A673 (cell line): ENCODE measurements at places on chromosomes 7 and 10. TPM values are rescaled to one million over a fixed set of nuclear protein-coding genes. Genes with fewer than 3 reads are reported as not detected.

DNA sequence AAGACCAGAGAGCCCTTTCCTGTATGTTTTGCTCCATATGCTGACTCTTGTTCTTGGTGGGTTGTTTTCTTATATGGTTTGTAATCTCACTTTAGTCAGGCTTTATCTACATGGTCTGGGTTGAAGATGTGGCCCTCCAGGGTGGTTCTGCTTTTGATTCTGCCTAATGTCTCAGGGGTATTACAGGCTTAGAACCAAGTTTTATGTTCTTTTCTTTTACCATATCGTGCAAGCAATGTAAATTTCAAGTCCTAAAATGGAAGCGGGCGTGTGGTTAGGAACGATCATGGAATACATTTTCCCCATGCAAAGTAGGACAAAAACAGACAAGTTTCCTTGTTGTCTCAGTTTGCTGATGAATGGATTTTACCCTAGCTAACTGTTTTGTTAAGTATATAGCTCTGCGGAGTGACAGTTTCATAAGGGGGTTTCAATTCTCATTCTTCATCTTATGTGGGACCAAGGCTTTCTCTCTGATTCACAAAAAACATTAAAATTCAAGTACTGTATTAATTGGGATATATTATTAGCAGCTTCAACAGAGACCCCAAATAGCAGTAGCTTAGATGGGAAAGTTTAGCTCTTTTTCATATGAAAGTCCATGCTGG is 58.7 kb downstream of the MTURN start:
- no peak for DNase-seq
- no peak overlapping the region for H3K27ac ChIP-seq
- H3K4me3 ChIP-seq, result no peak overlapping the region
- no peaks in the 10 kb centered on the region for H3K4me1 ChIP-seq

GRCh38 chr7:73599916-73600315 is 21.5 kb upstream of the TBL2 start:
- H3K4me3 ChIP-seq, result no peak overlapping the region
- H3K4me1 ChIP-seq, result peaks cover 11% of the 10 kb centered on the region
- H3K36me3 ChIP-seq, result no peaks in the 10 kb centered on the region
- H3K27me3 ChIP-seq, result no peaks in the 10 kb centered on the region
- DNase-seq, result no peak

DNA sequence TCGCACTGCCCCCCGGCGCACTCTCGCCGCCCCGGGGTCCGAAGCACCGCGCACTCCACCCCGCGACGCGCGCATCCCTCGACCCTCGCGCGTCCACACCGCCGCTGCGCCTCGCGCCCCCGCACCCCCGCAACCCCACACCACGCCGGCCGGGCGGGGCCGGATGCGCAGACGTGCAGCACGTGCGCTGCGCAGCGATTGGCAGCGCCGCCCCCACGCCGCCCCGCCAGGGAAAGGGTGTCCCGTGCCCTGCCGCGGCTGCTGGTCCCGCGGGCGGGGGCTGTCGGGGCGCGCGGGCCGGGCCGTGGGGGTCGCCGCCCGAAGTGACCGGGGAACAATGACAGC is 53.7 kb upstream of the KDM7A start:
- no peaks in the 10 kb centered on the region for H3K4me1 ChIP-seq
- peaks cover 16% of the 10 kb centered on the region for H3K27me3 ChIP-seq
- DNase-seq, result no peak
- H3K27ac ChIP-seq, result no peak overlapping the region

DNA sequence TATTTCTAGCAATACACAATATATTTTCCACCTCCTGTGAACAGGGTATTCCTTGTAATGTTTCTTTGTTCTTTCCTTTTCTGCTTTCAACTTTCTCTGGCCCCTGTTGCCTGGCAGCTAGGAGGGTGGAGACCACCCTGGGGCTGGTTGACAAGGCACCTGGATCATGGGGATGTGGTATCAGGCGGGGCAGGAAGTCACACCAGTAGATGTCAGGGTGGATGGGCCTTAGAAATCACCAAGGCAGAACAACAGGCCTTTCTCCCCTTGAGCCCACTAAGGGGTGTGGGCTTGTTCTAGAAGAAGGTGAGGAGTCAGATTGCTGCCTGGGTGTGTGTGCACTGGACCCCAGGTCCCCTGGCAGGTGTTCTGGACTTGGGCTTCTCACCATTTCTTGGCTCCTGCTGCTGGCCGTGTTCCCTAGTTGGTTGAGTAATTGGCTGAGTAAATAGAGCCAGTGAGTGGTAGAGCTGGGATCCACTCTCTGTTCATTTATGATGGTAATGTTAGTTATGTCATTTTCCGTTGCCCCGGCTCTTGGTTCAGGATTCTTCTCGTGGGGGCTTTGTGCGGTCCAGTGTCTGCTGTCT is 24.9 kb downstream of the ZNF783 start:
- H3K4me3 ChIP-seq, result no peak overlapping the region
- DNase-seq, result no peak
- no peaks in the 10 kb centered on the region for H3K27me3 ChIP-seq
- H3K27ac ChIP-seq, result no peak overlapping the region
- H3K36me3 ChIP-seq, result no peaks in the 10 kb centered on the region

DNA sequence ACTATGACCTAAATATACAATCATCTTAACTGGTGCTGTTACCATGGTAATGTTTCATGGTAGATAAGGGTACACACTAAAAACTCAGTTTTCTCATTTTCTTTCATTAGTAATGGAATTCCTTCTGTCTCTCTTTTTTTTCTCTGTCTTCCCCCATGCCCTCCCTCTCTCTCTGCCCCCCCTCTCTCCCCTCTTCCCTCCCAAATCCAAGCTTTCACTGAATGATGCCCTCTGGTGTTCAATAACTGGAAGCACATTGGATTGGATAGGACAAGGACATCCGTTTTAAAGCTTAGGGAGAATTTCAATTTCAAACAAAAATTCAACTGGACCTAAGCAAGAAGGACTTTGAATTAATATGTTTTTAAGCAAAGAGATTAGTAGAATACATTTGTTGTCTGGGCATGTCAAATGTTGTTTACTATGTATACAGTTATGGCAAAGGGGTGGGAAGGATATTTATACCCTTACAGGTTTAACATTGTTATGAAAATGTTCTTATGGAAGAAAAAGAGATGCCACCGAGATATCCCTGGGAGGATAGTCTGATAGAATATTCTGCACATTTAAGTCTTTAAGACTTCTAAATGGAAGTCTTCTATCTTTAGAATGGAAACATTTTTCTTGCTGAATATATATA is 6.1 kb downstream of the CHRM2 start:
- H3K27me3 ChIP-seq, result peaks cover 20% of the 10 kb centered on the region
- H3K27ac ChIP-seq, result no peak overlapping the region
- no peak overlapping the region for H3K4me3 ChIP-seq
- DNase-seq, result peak; percentile 72
- H3K36me3 ChIP-seq, result no peaks in the 10 kb centered on the region

- H3K27ac ChIP-seq, result no peak overlapping the region
- peaks cover 2% of the 10 kb centered on the region for H3K4me1 ChIP-seq
- H3K27me3 ChIP-seq, result no peaks in the 10 kb centered on the region
- DNase-seq, result peak; percentile 14
- H3K36me3 ChIP-seq, result peaks cover 36% of the 10 kb centered on the region
Measured at GRCh38 chr10:118332948-118333710, 9.0 kb downstream of the FAM204A start.

GRCh38 chr10:111556666-111557065 is 479.8 kb downstream of the ADRA2A start:
- no peak for DNase-seq
- no peaks in the 10 kb centered on the region for H3K36me3 ChIP-seq
- no peak overlapping the region for H3K4me3 ChIP-seq
- no peaks in the 10 kb centered on the region for H3K27me3 ChIP-seq
- H3K4me1 ChIP-seq, result peaks cover 10% of the 10 kb centered on the region
- no peak overlapping the region for H3K27ac ChIP-seq

DNA sequence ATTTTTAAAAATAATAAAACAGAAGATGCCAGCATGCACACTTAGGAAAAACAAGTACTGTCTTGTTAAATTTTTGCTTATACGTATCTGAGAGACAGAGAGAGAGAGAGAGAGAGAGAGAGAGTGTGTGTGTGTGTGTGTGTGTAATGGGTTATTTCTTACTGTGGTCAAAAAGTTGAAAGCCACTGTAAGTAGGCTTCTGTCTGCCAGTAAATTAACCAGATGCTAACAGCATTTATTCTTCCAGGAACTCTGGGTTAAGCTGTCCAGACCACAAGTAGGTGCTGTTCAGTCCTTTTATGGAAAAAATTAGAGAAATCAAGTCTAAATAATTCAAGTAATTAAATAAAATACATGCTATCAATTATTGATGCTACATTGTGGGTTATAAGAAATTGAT is 39.7 kb downstream of the RNF32 start:
- H3K4me1 ChIP-seq, result no peaks in the 10 kb centered on the region
- no peak for DNase-seq
- H3K27me3 ChIP-seq, result no peaks in the 10 kb centered on the region
- no peak overlapping the region for H3K27ac ChIP-seq

DNA sequence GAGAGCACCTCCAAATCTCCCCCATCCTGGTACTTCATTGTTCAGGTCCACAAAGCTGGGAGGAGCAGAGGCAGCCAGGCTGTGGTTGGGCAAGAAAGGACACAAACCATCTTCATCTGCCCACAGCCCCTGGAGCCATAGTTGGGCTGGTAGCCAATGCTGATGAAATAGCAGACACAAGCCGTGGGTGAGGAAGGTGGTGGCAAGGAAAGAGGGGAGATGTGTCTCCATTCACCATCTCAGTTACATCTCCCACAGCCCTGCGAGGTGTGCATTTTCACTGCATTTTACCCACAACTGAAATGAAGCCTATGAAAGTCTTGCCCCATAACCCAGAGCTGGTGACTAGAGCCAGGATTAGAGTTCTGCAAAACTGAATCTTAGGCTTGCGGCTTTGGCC is 35.0 kb downstream of the PIK3AP1 start:
- H3K4me1 ChIP-seq, result no peaks in the 10 kb centered on the region
- no peaks in the 10 kb centered on the region for H3K27me3 ChIP-seq
- no peak overlapping the region for H3K4me3 ChIP-seq
- H3K36me3 ChIP-seq, result no peaks in the 10 kb centered on the region
- no peak overlapping the region for H3K27ac ChIP-seq

DNA sequence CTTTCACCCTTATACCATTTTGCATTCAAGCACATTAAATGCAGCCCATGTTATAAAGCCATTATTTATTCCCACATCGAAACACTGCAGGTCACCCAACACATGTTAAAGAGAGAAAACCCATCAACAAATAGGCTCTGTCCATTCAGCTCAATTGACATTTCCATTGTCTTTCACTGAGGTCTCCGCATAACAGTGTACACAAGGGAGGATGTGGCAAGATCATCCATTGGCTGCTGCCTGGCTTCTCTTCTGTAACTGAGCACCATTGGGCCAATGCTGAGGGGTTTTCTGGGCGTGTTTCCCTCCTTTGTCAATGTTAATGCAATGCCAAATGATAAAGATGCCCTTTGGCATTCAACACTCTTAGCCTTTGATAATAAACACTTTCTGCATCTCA is 278.1 kb upstream of the SP4 start:
- H3K27ac ChIP-seq, result no peak overlapping the region
- peaks cover 23% of the 10 kb centered on the region for H3K27me3 ChIP-seq

- no peak overlapping the region for H3K27ac ChIP-seq
- no peak for DNase-seq
- no peaks in the 10 kb centered on the region for H3K27me3 ChIP-seq
- no peaks in the 10 kb centered on the region for H3K4me1 ChIP-seq
- H3K36me3 ChIP-seq, result no peaks in the 10 kb centered on the region
Measured at GRCh38 chr7:49397750-49398149, 375.7 kb upstream of the VWC2 start.

- H3K36me3 ChIP-seq, result no peaks in the 10 kb centered on the region
- H3K27me3 ChIP-seq, result no peaks in the 10 kb centered on the region
- no peak overlapping the region for H3K4me3 ChIP-seq
- no peak for DNase-seq
- H3K27ac ChIP-seq, result no peak overlapping the region
Measured at GRCh38 chr10:47259466-47259865, 40.5 kb upstream of the GDF10 start.

DNA sequence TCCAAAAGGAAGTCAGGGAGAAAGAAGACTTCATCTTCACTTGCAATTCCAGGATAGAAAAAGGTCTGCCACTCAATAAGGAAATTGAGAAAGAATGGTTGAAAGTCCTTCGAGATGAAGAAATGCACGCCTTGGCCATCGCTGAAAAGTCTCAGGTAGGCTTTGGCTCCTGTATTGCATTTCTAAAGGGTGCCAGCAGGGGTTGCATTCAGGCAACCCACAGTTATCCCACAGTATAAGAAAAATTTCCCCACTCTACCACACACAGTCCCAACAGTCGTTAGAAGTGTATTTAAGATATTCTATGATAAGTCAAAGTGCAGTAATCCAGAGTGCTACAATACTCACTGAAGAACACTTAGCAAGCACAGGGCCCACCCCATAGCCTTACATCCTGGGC is 93.4 kb upstream of the FGL2 start:
- H3K27ac ChIP-seq, result no peak overlapping the region
- H3K27me3 ChIP-seq, result no peaks in the 10 kb centered on the region
- DNase-seq, result no peak
- no peak overlapping the region for H3K4me3 ChIP-seq
- no peaks in the 10 kb centered on the region for H3K4me1 ChIP-seq

DNA sequence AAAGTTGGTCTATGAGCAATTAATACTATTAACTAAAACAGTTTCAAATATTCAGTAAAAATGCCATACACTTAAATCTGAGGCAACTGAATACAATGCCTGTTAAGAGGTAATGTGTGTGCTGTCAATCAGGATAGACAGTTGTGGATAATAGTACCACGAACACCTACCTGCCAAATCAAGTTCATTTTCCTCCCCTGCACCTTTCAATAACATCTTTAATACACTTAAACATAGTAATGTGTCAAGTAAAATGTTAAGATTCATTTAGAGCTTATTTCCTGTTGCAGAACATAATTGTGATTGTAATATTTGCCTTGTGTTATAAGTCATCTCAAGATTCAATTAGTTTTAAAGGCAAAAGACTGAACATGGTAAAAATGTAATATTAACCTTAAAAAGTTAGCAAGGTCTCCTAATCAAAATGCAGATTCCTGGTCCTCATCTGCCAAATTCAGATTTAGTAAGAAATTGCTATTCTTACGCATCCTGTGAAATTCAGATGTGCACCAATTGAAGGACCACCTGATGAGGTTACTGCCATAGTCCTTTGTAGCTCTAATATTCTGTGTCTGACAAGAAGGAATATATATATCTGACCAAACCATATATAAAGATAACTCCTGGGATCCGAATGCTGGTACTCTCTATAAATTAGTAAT is 37.1 kb downstream of the COL1A2 start:
- DNase-seq, result no peak
- no peaks in the 10 kb centered on the region for H3K27me3 ChIP-seq
- no peak overlapping the region for H3K4me3 ChIP-seq
- peaks cover 36% of the 10 kb centered on the region for H3K36me3 ChIP-seq

GRCh38 chr7:122314284-122314683 is 9.7 kb upstream of the FEZF1 start:
- peaks cover 31% of the 10 kb centered on the region for H3K4me1 ChIP-seq
- H3K36me3 ChIP-seq, result peaks cover 19% of the 10 kb centered on the region
- H3K4me3 ChIP-seq, result no peak overlapping the region
- no peak overlapping the region for H3K27ac ChIP-seq
- peaks cover 25% of the 10 kb centered on the region for H3K27me3 ChIP-seq
- no peak for DNase-seq

- DNase-seq, result no peak
- no peaks in the 10 kb centered on the region for H3K4me1 ChIP-seq
- H3K36me3 ChIP-seq, result no peaks in the 10 kb centered on the region
- no peak overlapping the region for H3K27ac ChIP-seq
Measured at GRCh38 chr10:92121686-92122492, 169.0 kb downstream of the CPEB3 start.

The RUFY2 gene
- 25.8 and 28.8 TPM in 2 replicates for total RNA-seq

The NKX6-2 gene
- not detected in 2 replicates for total RNA-seq

The ZNF425 gene
- 1.1 and 1.2 TPM in 2 replicates for total RNA-seq
